ENCODE measurements at places on chromosomes 3 and 15.

DNA sequence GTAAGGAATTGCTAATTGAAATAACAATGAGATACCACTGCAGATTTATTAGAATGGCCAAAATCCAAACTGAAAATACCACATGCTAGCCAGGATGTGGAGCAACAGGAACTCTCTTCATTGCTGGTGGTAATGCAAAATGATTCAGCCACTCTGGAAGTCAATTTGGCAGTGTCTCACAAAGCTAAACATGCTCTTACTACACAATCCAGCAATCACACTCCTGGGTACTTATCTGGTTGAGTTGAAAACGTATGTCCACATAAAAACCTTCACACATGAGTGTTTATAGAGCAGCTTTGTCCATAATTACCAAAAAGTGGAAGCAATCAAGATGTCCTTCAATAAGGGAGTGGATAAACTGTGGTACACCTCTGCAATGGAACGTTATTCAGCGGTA is 113.3 kb downstream of the SMAD6 start:
- no peak for DNase-seq

DNA sequence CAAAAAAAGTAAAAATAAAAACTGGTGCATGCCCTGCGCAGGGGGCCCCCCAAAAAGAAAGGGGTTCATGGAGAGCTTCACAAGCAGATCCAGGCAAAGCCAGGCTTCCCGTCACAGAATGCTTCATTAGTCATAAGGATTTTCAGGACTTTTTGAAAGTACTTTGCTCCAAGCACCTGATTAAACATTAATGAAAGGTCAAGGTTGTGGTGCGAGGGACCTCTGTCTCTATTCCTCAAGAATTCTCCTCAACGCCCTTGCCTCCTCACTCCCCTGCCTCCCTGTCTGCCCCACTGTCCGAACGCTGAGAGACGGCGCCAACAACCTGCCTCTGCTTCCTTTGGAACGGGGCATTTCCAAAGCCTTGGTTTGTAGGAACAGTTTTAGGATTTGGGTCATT is 240.1 kb upstream of the IGF1R start:
- no peak for DNase-seq

DNA sequence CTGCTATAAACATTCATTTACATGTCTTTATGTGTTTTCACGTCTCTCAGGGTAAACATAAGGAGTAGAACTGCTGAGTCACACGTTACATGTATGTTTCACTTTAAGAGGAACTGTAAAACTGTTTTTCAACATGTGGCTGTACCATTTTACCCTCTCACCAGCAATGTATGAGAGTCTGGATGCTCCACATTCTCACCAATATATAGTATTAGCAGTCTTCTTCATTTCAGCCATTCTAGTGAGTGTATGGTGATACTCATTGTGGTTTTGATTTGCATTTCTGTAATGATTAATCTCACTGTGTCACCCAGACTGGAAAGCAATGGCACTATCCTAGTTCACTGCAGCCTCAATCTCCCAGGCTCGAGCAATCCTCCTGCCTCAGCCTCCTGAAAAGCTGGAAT is 37.1 kb downstream of the PHC3 start:
- no peak for DNase-seq

DNA sequence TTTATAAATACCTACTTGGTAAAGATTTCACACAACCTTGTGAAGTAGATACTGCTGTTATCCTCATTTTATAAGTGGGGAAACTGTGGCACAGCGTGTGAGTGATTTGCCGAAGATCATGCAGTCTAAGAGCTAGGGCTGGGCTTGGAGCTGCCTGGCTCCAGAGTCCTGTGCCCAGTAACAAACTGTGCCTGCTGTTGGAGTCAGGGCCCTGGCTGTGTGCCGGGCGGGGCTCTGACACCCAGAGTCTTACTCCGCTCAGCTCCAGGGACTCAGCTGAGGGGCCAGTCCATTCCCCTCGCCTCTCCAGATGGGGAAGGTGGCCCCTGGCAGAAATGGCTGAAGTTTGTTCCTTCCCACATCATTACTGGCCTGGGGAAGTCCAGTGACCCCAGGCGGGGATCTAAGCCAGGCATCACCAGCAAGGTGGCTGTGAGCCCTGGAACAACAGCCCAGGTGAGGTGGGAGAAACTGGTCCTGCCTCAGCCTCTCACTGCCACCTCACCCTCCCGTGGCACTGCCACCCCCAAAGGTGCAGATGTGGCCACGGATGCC is 17.3 kb upstream of the PLXNA1 start:
- DNase-seq: no peak

DNA sequence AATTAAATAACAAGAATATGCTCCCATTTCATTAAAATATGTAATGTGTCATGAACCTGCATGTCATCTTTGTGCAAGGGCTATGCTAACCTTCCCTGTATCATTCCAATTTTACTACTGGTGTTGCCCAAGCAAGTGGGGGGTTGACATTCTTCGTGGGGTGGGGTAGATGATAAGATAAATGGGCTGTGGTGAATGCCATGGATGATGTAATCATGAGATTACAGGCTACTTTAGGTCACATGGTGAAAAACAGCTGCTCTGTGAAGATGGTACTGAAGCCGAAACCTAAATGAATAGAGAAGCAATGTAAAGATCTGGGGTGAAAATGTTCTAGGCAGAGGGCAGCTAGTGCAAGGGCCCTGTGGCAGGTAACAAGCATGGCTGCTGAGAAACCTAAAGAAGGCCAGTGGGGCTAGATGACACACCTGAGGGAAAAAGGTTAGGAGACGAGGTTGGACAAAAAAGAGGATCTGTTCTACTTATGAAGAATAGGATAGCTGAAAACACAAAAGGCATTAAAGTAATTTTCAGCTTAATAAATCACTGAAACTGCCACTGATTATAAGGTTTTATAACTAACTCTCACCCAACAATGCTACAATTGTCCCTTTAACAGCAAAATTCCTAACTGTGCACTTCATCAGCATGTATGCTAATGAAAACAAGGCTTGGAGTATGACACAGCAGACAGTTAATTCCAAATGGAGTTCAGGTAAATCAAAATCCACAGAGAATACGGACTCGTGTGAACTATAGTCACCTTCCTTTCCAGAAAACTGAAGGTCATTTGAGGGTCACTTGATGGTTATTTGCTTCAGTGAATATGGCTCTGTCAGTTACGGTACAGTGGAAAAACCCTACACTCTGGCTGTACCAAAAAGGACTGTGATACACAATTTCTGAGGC is 35.0 kb downstream of the MTMR10 start:
- no peak for DNase-seq

GRCh38 chr3:113673593-113673992 is 22.8 kb downstream of the USF3 start:
- DNase-seq: no peak

- DNase-seq: no peak
Measured at GRCh38 chr3:13528217-13528867, 20.6 kb upstream of the FBLN2 start.

DNA sequence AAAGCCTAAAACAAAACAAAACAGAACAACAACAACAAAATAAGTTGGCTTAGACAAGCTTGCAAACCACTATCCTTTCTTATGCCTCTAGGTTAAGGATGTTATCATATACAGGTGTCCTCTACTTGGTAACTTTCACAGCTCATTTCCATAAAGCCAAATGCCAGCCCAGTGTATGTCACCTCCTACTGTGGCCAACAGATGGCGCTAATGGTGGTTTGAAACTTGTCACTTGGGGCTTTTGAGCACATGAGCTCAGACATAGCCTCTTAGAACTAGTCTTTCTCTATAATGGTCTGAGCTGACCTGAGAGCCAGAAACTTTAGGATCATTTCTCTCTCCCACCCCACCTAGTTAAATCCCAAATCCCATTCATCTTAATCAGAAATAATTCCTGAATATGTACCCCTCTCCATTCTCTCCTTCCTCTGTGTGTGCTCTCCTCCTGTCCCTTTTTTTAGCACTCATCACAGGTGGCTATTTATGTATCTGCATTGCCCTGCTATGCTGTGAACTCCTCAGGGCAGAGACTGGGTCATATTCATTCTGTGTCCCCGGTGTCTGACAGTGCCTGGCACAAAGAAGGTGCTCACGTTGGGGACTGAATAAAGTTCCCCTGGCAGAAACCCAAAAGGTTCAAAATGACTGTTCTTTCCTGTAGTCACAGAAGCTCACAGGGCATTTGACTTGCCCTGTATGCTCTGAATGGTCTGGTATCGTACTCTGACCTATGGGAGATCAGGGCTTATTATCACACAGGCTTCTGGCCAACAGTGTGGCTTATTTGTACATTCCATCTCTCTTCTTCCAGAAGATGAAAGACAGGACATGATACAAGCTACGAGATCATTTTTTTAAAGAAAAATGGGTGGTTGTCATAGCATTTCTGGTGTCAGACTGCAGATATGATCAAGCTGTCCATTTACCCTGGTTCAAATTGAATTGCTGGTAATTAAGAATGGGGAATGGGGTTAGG is 319.3 kb upstream of the AZI2 start:
- DNase-seq: peak; percentile 1

DNA sequence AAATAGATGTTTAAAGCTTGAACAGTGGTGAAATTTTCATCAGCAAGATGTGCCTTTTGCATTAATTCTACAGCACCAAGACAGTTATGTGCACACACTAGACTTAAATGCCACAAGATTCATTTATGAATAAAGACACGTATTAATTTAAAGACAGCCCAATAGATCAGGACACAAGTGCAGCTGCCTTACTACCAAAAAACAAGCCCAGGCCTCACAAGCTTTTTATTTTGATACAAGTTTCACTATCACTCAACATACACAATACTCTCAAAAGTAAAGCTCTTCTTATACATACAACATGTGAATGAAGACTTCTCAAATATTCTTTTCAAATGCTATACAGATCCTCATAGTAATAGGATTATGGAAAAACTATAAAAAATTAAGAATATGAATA is 2.4 kb downstream of the ACAP2 start:
- no peak for DNase-seq

DNA sequence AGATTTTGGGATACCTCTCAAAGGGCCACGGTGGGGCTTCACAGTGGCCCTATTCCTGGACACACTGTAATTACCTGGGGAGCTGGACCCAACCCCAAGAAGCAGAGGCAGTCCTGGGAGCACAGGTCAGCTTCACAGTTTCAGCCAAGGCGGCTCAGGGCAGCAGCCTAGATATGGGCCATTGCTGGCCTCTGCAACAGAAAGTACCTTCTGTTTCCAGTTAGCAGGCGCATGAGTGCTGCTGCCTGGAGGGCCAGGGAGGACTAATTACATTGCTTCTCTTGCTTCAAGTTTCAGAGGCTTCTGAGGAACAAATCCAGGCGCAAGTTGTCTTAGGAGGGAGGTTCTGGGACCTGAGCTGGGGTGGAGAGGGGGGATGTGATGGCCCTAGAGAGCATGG is 13.5 kb upstream of the DUSP7 start:
- DNase-seq: no peak

GRCh38 chr3:138114431-138114918 is 933 bp downstream of the DZIP1L start:
- DNase-seq: no peak

DNA sequence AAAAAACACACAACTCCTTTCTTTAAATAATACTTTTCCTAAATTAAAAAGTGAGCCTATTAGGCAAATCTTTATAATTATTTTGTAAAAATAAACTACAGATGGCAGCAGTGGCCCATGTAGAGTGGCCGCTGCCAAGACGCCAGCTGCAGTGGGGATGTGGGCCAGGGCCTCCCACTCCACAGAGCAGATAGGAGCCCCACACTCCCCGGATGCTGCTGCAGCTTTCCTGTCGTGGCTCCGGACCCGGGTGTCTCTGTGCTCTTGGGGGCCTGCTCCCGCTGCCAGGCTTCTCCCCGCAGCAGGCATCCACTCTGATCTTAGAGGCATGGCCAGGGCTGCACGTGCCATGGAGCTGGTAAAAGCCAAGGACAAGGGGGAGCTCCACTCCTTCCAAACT is 67.5 kb downstream of the PROS1 start:
- no peak for DNase-seq

- DNase-seq: no peak
Measured at GRCh38 chr15:33211176-33211808, 16.8 kb upstream of the FMN1 start.

GRCh38 chr15:51680321-51680720 is 982 bp upstream of the SCG3 start:
- no peak for DNase-seq

DNA sequence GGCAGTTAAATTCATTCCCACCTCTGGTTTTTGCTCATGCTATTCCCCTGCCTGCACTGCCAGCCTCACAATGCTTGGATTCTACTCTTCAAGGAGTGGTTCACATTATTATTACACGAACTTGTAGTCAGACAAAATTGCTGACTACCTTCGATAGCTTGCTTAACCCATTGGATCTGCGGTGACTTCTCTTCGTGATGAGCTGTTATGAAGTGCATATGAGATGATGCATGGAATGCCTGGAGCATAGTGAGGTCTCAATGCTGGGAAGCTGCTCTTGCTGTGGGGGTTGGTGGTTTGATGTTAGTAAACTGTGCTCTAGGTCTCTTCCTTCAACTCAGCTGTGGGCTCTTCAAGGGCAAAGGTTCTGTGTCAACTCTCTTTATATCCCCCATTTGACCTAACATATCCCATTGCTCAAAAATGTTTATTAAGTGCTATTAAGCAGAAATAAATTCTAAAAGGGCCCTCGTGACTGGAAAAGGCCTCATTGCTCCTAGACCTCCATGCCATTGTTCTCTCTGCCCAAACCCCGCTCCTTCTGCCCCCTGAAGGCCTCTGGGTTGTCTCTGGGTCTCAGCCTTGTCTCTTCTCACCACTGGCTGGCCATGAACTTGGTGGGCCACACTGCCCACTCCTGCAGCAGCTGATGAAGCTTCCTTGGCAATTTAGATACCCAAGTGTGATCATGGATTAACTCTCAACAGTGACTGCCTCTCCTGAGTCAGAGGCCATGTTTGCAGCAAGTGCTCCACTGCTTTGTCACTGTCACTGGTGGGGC is 4.5 kb upstream of the SLCO2A1 start:
- DNase-seq: no peak

GRCh38 chr3:193842029-193842798 is 249.2 kb downstream of the OPA1 start:
- no peak for DNase-seq

DNA sequence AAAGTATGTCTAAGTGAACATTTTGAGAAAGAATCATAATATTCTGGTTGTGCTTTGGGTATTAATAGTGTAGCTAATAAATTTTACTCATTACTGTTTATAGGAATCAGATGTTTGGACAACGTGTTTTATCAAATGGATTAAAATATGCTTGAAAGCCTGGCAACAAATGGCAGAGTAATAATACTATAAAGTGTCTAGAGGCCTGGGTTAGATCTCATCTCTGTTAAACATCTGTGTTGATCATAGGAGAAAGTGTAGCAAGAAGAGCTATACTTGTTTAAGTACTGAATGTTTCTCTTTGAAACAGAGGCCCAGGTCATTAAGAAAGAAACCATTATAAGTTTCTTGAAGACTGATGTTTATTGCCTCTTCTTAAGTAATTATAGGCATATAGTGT is 30.5 kb downstream of the VPS8 start:
- no peak for DNase-seq

DNA sequence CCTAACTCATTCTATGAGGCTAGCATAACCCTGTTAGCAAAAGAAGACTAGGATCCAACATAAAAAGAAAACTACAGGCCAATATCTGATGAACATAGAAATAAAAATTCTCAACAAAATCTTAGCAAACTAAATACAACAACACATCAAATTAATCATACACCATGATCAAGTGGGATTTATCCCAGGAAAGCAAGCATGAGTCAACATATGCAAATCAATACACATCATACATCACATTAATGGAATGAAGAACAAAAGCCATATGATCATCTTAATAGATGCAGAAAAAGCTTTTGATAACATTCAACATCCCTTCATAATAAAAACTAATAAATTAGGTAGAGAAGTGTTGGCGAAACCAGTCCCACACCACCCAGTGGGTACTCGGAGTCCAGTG is 136.1 kb upstream of the MME start:
- DNase-seq: no peak

Measured in stimulated activated CD8-positive, alpha-beta memory T cell treated with anti-CD3 and anti-CD28 coated beads, Interleukin-4, amount 100 ng/mL, for 4 hours (primary cell).